Left lung (tissue), 14 donors: ENCODE measurements at places on chromosomes 1 and 21. TPM values are rescaled to one million over a fixed set of nuclear protein-coding genes. Genes with fewer than 3 reads are reported as not detected.

- DNase-seq = no peak
Measured at GRCh38 chr21:31286621-31287020, 57.4 kb downstream of the TIAM1 start.

DNA sequence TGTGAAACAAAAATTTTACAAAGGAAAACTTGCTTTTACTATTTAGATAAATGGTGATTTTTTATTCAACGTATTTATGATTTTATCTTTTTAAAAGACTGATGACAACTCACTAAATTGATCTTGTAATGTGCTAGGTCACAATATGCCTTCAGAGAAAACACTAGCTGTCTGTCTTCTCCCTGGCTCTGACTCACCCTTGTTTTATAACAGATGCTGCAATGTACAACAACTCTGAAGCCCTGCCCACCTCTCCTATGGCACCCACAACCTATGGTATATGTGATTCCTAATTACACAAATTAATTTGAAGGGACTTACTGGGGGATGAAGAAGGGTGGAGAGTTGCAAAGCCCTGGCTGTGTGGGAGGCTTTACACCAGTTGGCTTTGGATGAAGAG lies 24.7 kb upstream of the HSD17B7 start:
- DNase-seq = no peak

DNA sequence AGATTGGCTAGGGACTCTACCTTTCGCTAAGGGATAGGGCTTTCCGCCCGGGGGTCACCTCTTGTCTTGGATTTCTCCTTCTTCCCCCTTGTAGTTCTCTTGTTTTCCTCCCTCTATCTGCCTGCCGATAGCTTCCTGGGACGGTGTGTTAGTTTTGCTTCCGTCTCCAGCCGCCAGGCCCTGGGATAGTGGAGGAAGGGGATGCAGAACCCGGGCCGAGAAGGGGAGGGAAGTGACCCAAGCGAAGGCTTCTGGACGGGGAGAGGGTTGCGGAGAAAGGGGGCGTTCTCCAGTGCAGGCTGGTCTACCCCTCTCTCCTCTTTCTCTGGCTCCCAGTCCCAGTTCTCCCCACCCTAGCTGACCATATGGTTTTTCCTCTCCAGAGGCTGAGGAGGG lies 871 bp downstream of the TUFT1 start:
- no peak for DNase-seq

DNA sequence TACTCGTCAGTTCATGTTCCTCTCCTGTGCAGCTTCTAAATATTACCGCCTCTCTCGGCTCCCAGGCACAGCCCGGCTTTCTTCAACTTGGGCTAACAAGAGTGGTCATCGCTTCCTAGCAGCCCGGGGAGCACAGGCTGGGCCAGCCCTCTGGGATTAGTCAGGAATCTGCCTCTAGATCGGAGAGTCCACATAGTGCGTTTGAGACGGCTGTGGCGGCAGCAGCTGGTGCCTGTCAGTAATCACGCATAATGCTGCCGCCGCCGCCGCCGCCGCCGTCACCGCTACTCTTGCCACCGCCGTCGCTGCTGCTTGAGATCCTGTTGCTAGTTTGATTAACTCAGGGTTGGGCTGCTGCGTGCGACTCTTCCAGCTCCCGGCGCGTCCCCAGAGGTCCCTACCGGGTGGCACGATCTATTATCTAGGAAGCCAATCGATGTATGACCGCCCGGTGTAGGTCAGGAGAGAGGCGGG lies at the start of gene RXRG:
TSS of gene RXRG (minus strand) at position 230 of the 474 bp plus-strand sequence. CDS start 233 bp downstream, outside the sequence.
- peak; percentile 69 for DNase-seq

MAP1LC3C gene
- 0.77 TPM for polyA plus RNA-seq

SYCP1 gene
- 0.31 TPM for polyA plus RNA-seq
